ENCODE measurements at places on chromosomes 5 and 9.

DNA sequence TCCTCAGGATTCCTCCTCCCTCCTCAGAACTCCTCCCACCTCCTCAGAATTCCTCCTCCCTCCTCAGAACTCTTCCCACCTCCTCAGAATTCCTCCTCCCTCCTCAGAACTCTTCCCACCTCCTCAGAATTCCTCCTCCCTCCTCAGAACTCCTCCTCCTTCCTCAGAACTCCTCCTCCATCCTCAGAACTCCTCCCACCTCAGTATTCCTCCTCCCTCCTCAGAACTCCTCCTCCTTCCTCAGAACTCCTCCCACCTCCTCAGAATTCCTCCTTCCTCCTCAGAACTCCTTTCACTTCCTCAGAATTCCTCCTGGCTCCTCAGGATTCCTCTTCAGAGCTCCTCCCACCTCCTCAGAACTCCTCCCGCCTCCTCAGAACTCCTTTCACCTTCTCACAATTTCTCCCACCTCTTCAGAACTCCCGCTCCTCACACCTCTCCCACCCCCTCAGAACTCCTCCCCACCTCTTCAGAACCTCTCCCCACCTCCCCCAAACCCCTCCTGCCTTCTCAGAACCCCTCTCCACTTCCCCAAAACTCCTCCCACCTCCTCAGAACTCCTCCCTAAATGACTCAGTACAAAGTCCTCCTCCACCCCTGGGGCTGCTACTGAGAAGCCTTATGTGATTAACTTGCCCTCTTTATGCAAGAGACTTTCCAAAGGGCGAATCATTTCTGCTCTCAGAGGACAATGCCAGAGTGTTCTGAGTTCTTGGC lies 23.2 kb downstream of the SLC46A2 start:
- DNase-seq, result peak; percentile 68

GRCh38 chr9:38038307-38039089 lies 30.5 kb downstream of the SHB start:
- DNase-seq, result no peak

GRCh38 chr9:108582726-108583125 lies 273.1 kb downstream of the ACTL7B start:
- DNase-seq, result no peak

- DNase-seq, result no peak
These were observed 26.7 kb downstream of the EBF1 start for GRCh38 chr5:159073026-159073425.

DNA sequence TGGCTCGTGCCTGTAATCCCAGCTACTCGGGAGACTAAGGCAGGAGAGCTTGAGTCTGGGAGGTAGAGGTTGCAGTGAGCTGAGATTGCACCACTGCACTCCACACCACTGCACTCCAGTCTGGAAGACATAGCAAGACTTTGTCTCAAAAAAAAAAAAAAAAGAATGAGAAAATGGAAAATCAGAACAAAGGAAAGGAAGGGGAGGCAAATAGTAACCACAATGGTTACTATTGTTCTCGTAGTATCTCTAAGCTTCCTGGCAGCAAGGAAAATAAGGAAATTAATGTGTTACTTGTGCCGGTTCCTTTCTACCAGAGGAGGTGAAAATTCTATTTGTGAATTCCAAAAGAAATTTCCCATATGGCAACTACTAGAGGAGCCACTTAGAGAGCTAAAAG lies 48.5 kb upstream of the BNC2 start:
- no peak for DNase-seq

Data from colonic mucosa (tissue), 4 donors.